ENCODE measurements at places on chromosomes 3 and 15. TPM values are rescaled to one million over a fixed set of nuclear protein-coding genes. Genes with fewer than 3 reads are reported as not detected.

GRCh38 chr3:155076888-155077287, 3.2 kb upstream of the MME start:
- peaks cover 20% of the 10 kb centered on the region for H3K4me1 ChIP-seq
- DNase-seq, result no peak
- H3K27ac ChIP-seq, result no peak overlapping the region

GRCh38 chr3:44045476-44046275, 196.0 kb upstream of the TOPAZ1 start:
- DNase-seq, result no peak
- H3K4me1 ChIP-seq, result no peaks in the 10 kb centered on the region
- no peak overlapping the region for H3K27ac ChIP-seq

The FOXL2 gene
- total RNA-seq, result not detected

The PYDC2 gene
- total RNA-seq, result not detected

Measured in left ventricle myocardium inferior (tissue), 1 donor.